ENCODE measurements at places on chromosomes 16 and 17. TPM values are rescaled to one million over a fixed set of nuclear protein-coding genes. Genes with fewer than 3 reads are reported as not detected.
A peak's percentile ranks its signal among the peaks of the same experiment; 100 is the strongest.

DNA sequence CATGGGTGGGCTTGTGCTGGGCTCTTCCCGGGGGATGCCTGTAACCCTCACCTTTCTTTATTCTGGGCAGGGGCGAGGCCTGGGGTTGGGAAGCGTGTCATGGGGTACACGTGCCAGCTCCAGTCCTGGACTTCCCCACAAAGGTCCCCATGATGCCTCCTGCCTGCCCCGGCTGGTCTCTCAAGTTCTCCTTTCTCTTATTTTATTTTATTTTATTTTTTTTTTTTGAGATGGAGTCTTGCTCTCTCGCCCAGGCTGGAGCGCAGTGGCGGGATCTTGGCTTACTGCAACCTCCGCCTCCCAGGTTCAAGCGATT is 8.6 kb downstream of the ATP2A3 start:
- H3K4me3 ChIP-seq: no peak overlapping the region
- H3K36me3 ChIP-seq: peaks cover 5% of the 10 kb centered on the region
- H3K27me3 ChIP-seq: no peaks in the 10 kb centered on the region
- peaks cover 13% of the 10 kb centered on the region for H3K4me1 ChIP-seq
- no peak overlapping the region for H3K27ac ChIP-seq
- no peak for DNase-seq

GRCh38 chr17:48259694-48260291 is 152.2 kb downstream of the SNX11 start:
- peak; percentile 46 for DNase-seq
- H3K4me3 ChIP-seq: no peak overlapping the region
- H3K36me3 ChIP-seq: no peaks in the 10 kb centered on the region
- peaks cover 5% of the 10 kb centered on the region for H3K4me1 ChIP-seq
- no peaks in the 10 kb centered on the region for H3K27me3 ChIP-seq

Gene DDX19B
- total RNA-seq: 22.3 TPM

DNA sequence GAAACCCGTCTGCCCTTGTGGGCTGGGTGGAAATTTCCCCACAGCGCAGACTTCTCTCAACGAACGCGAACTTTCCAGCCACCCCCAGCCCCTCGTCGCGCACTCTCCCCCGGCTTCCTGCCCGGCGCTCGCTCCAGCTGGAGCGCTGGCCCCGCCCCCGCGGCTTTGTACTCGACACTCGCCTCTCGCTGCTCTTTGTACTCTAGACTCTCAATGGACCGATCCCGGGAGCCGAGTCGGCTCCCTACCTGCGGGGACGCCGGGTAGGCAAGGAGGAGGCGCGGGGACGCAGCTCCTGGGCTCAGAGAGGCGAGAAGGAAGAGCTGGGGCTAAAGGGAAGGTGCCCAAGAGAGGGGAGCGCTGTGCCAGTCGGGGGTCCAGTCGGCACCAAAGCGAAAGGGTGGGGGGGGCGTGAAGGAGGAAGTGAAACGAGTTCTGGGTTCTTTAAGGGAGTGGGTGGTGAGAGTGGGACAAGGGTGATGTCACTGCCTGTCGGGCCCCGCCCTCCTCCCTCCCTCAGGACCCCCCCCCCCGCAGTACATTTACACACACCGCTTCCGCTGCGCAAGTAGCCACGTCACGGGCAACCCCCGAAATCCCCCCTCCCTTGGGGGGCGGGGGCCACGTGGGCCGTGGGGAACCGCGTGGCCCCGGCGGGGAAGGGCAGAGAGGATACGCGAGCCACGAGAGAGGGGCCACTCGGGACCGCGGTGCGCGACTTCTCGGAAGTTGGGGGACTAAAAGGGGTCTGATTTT is 9.7 kb downstream of the KDM6B start:
- H3K4me3 ChIP-seq: peak overlapping the region; percentile 76
- peaks cover 5% of the 10 kb centered on the region for H3K36me3 ChIP-seq
- peaks cover 26% of the 10 kb centered on the region for H3K4me1 ChIP-seq
- H3K27me3 ChIP-seq: no peaks in the 10 kb centered on the region
- H3K27ac ChIP-seq: peak overlapping the region; percentile 93

Gene HSPB9
- total RNA-seq: not detected

Gene STUB1
- 159 TPM for total RNA-seq

DNA sequence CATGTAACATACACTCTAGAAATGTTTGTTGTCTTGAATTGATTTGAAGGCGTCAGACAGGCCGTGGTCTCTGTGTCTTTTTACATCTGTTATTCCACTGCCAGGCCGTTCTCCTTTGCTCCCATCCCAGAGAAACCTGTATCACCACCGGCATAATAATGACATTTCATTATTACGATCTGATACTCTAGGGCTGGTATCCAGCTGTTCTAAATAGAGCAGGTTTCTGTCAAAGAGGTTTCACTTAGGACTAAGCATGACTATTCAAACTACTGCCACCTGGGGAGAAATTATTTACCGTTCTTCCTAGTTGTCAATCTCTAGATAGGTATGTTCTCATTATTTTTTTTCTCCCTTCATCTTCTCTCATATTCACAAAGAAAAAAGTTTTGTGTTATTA is 1016.2 kb upstream of the EEF2KMT start:
- H3K4me1 ChIP-seq: no peaks in the 10 kb centered on the region
- H3K4me3 ChIP-seq: no peak overlapping the region
- no peaks in the 10 kb centered on the region for H3K27me3 ChIP-seq
- no peak for DNase-seq
- no peaks in the 10 kb centered on the region for H3K36me3 ChIP-seq
- no peak overlapping the region for H3K27ac ChIP-seq

GRCh38 chr17:2996810-2997670 is 66.4 kb downstream of the OR1D5 start:
- H3K4me3 ChIP-seq: no peak overlapping the region
- no peaks in the 10 kb centered on the region for H3K36me3 ChIP-seq
- no peak for DNase-seq
- H3K4me1 ChIP-seq: no peaks in the 10 kb centered on the region
- H3K27me3 ChIP-seq: no peaks in the 10 kb centered on the region
- H3K27ac ChIP-seq: no peak overlapping the region

- H3K4me3 ChIP-seq: no peak overlapping the region
- H3K36me3 ChIP-seq: peaks cover 45% of the 10 kb centered on the region
- H3K4me1 ChIP-seq: no peaks in the 10 kb centered on the region
Observed at GRCh38 chr17:56892333-56892732, 21.5 kb downstream of the TRIM25 start.

Gene RAB40C
- total RNA-seq: 34.9 TPM

- no peak overlapping the region for H3K27ac ChIP-seq
- H3K27me3 ChIP-seq: no peaks in the 10 kb centered on the region
- no peak for DNase-seq
- no peaks in the 10 kb centered on the region for H3K36me3 ChIP-seq
- H3K4me3 ChIP-seq: no peak overlapping the region
Observed at GRCh38 chr17:14038206-14038605, 31.1 kb upstream of the COX10 start.

Gene CDR2L
- 4.1 TPM for total RNA-seq

DNA sequence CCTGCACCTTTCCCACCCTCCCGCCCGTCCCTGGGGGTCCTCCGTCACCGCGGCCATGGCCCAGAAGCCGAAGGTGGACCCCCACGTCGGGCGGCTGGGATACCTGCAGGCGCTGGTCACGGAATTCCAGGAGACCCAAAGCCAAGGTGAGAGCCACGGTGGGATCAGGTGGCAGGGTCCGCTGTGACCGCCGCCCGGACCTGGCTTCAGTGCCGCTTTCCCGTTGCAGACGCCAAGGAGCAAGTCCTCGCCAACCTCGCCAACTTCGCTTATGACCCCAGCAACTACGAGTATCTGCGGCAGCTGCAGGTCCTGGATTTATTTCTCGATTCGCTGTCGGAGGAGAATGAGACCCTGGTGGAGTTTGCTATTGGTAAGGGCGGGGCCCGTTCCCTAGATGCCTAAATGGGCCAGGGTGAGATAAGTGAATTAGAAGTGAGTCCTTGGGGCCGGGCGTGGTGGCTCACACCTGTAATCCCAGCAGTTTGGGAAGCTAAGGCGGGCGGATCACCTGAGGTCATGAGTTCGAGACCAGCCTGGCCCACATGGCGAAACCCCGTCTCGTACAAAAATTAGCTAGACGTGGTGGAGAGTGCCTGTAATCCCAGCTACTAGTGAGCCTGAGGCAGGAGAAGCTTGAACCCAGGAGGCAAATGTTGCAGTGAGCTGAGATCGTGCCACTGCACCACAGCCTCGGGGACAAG is 617 bp downstream of the ARMC7 start:
- peak; percentile 55 for DNase-seq
- H3K27me3 ChIP-seq: no peaks in the 10 kb centered on the region
- no peaks in the 10 kb centered on the region for H3K36me3 ChIP-seq
- H3K4me3 ChIP-seq: peak overlapping the region; percentile 85

DNA sequence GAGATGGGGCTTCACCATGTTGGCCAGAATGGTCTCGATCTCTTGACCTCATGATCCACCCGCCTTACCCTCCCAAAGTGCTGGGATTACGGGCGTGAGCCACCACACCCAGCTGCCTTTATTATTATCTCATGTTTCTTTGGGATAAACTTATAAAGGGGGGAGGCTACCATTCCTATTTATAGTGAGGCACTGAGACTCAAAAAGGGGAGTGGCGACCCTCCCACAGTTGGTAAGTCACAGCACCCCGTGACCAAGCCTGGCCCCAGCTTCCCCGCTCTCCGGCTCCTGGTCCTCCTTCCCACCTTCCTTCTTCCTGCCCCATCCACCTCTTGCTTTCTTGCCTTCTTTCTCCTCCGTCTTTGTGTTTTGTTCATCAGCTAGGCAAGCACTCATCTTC is 5.2 kb downstream of the MYH3 start:
- no peaks in the 10 kb centered on the region for H3K4me1 ChIP-seq
- H3K27ac ChIP-seq: no peak overlapping the region
- DNase-seq: no peak
- no peaks in the 10 kb centered on the region for H3K36me3 ChIP-seq

Gene TAT
- 0.64 TPM for total RNA-seq

DNA sequence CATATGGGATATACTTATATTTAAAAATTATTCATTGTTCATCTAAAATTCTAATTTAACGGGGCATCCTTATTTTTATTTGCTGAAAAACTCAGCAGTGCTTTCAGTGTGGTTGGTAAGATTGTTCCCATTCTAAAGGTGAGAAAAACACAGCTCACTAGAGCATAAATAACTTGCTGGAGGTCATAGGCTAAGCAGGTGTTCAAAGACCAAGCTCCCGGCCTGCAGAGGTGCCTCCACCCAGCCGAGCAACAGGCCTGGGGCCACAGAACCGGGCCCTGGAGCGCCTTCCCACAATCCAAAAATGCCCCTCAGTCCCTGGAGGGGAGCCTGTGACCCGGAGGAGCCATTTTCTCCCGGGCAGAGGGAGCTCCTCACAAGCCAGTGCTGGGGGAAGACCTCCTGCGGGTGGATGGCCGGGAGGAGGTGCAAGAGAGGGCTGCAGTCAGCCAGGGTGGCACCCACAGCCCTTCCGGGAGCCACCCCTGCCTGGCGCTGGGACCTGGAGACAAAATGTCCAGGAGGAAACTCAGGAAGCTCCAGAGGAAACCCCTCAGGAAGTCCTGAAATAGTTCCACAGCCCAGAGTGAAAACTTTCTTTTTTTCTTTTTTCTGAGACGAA is 14.7 kb downstream of the ABR start:
- no peak overlapping the region for H3K4me3 ChIP-seq
- H3K27ac ChIP-seq: no peak overlapping the region
- H3K4me1 ChIP-seq: no peaks in the 10 kb centered on the region
- DNase-seq: no peak
- no peaks in the 10 kb centered on the region for H3K36me3 ChIP-seq
- H3K27me3 ChIP-seq: no peaks in the 10 kb centered on the region

Gene ABCC11
- not detected for total RNA-seq

DNA sequence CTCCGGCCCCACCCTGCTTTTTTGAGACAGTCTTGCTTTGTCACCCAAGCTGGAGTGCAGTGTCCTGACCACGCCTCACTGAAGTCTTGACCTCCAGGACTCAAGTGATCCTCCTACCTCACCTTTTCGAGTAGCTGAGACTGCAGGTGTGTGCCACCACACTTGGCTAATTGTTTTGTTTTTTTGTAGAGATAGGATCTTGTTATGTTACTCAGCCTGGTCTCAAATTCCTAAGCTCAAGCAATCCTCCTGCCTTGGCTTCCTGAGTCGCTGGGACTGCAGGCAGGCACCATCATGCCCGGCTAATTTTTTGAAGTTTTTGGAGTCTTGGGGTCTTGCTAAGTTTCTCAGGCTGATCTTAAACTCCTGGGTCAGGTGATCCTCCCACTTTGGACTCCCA is 206.7 kb downstream of the SHISA9 start:
- no peaks in the 10 kb centered on the region for H3K27me3 ChIP-seq
- no peak for DNase-seq
- no peaks in the 10 kb centered on the region for H3K36me3 ChIP-seq

GRCh38 chr16:17367923-17368322 is 102.8 kb downstream of the XYLT1 start:
- H3K4me3 ChIP-seq: no peak overlapping the region
- no peaks in the 10 kb centered on the region for H3K36me3 ChIP-seq
- DNase-seq: no peak
- H3K27me3 ChIP-seq: no peaks in the 10 kb centered on the region
- H3K27ac ChIP-seq: no peak overlapping the region
- peaks cover 11% of the 10 kb centered on the region for H3K4me1 ChIP-seq

GRCh38 chr17:73628642-73629552 is 15.3 kb downstream of the SDK2 start:
- no peaks in the 10 kb centered on the region for H3K36me3 ChIP-seq
- no peak overlapping the region for H3K27ac ChIP-seq
- H3K4me3 ChIP-seq: no peak overlapping the region

DNA sequence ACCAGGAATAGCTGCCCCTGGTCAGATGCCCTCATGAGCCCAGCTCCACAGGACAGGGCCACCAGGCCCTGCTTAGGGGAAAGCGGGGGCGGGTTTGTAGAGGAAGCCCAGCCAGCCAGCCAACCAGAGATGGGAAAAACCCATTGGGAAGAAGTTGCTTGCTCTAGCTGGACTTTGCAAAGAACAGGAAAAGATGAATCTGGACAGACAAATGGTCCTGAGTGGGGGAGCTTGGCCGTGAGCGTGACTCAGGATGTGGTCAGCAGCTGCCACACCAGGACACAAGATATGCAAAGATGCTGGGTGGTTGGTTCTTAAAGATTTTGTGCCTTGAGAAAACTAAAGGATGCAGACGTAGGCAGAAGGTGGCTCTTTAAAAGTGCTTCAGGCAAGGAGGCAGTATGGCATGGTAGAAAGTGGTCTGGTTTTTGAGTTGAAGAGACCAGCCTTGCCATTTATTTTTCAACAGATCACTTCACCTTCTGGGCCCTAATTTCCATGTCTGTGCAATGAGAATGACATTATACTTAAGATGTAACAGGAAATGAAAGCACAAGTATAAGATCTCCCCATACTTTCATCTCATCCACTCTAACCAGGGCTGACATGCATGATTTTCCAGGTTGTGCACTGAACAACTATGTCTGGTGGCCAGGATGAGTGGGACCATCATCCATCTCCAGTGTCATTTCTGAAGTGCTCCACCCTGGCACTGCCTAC is 27.8 kb upstream of the HEATR6 start:
- no peaks in the 10 kb centered on the region for H3K27me3 ChIP-seq
- H3K27ac ChIP-seq: no peak overlapping the region
- no peak for DNase-seq
- H3K4me3 ChIP-seq: no peak overlapping the region

Gene TMEM11
- 44.8 TPM for total RNA-seq

- H3K4me3 ChIP-seq: peak overlapping the region; percentile 78
- peak overlapping the region; percentile 93 for H3K27ac ChIP-seq
- no peaks in the 10 kb centered on the region for H3K36me3 ChIP-seq
- no peaks in the 10 kb centered on the region for H3K27me3 ChIP-seq
- DNase-seq: peak; percentile 72
- H3K4me1 ChIP-seq: peaks cover 5% of the 10 kb centered on the region
Observed at GRCh38 chr16:2881783-2882649, 999 bp upstream of the FLYWCH2 start.

GRCh38 chr16:55487048-55487803 is 8.2 kb downstream of the MMP2 start:
- H3K4me3 ChIP-seq: no peak overlapping the region
- H3K27me3 ChIP-seq: no peaks in the 10 kb centered on the region
- no peak for DNase-seq
- no peak overlapping the region for H3K27ac ChIP-seq
- no peaks in the 10 kb centered on the region for H3K4me1 ChIP-seq
- no peaks in the 10 kb centered on the region for H3K36me3 ChIP-seq

Gene PLK1
- total RNA-seq: 17.6 TPM

Gene CEP295NL
- 0.72 TPM for total RNA-seq
